ENCODE measurements at places on chromosomes 7 and 10. TPM values are rescaled to one million over a fixed set of nuclear protein-coding genes. Genes with fewer than 3 reads are reported as not detected.

CADPS2 gene
- not detected for total RNA-seq

INTS1 gene
- 115 TPM for total RNA-seq

LIPJ gene
- total RNA-seq = 0.17 TPM

DNA sequence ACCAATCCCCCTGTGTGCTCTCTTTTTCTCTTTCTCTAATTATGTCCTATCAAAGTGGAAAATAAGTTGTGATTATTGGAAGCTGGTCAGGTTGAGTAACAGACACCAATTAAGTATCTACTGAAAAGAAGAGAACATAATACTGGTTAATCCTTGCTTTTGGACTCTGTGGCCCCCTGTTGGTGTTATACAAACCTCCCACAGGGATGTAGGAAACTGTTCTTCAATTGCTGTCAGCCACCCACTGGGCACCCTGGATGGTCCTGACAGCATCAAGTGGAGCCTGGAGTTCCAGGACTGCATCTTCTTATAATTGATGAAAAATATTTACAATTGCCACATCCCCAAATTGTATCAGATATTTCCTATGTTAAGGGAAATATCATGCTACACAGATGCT is 939.7 kb downstream of the KCNMA1 start:
- no peak for DNase-seq
- H3K4me1 ChIP-seq = no peaks in the 10 kb centered on the region
- no peak overlapping the region for H3K27ac ChIP-seq

- no peak for DNase-seq
- H3K27me3 ChIP-seq = peaks cover 14% of the 10 kb centered on the region
- peaks cover 9% of the 10 kb centered on the region for H3K4me1 ChIP-seq
- no peak overlapping the region for H3K27ac ChIP-seq
- no peak overlapping the region for H3K4me3 ChIP-seq
- H3K36me3 ChIP-seq = no peaks in the 10 kb centered on the region
Observed at GRCh38 chr10:101011517-101012423, 12.2 kb downstream of the LZTS2 start.

GRCh38 chr10:22640359-22640758 is 74.0 kb downstream of the PIP4K2A start:
- H3K36me3 ChIP-seq = peaks cover 49% of the 10 kb centered on the region
- peak overlapping the region; percentile 12 for H3K27ac ChIP-seq
- H3K4me1 ChIP-seq = peaks cover 60% of the 10 kb centered on the region

DNA sequence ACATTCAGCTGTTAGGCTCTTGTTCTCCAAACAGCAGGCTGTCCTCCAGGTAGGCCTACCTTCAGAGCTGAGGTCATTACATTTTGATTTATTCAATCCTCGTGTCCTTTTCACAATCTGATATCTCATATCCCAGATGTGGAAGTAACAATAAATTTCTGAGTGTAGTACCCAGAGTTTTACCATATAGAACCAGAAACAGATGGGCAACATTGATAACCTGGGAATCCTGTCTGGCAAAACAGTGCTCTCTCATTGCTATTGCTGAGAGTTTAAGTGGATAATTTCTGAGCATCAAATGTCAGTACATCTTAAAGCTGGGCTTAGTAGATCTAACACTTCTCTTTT is 1007.8 kb downstream of the REEP3 start:
- no peaks in the 10 kb centered on the region for H3K27me3 ChIP-seq
- no peak for DNase-seq
- no peak overlapping the region for H3K27ac ChIP-seq

DNA sequence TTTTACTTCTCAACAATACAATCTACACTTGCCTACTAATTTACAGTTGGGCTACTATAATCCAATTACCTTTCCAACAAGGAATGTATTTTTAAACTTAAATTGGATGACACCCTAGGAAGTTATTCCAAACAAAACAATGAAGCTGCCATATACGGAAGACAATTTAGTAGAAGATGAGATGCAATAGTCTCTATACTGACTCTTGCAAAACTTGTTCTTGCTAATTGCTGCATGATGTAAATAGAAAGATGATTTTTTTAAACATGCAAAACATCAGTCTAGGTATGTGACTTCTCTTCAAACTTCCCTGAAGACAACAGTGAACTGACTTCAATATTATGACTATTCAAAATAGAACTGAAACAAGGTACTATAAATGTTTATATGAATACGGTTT is 17.6 kb downstream of the NT5C3A start:
- H3K36me3 ChIP-seq = no peaks in the 10 kb centered on the region
- H3K27ac ChIP-seq = no peak overlapping the region
- H3K27me3 ChIP-seq = no peaks in the 10 kb centered on the region
- H3K4me1 ChIP-seq = peaks cover 26% of the 10 kb centered on the region

DNA sequence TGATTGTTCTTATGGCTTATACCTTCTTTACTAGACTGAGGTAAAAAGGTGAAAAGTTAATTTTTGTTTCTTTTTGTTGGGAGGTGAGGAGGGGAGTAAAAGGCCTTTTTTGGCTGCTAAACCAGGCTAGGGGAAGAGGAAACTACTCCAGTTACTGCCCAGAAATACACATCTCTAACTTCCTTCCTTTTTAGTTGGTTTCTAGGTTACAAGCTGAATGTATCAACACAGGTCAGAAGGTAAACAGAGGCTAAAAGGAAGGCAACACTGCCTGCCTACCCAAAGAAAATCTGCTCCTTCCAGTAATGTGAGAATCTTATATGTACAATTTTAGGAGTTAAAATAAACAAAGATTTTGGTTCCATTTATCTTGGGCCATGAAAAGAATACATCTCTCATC is 140.4 kb downstream of the NRBF2 start:
- no peaks in the 10 kb centered on the region for H3K27me3 ChIP-seq
- peak overlapping the region; percentile 82 for H3K27ac ChIP-seq
- H3K36me3 ChIP-seq = no peaks in the 10 kb centered on the region
- peak overlapping the region; percentile 57 for H3K4me3 ChIP-seq

DNA sequence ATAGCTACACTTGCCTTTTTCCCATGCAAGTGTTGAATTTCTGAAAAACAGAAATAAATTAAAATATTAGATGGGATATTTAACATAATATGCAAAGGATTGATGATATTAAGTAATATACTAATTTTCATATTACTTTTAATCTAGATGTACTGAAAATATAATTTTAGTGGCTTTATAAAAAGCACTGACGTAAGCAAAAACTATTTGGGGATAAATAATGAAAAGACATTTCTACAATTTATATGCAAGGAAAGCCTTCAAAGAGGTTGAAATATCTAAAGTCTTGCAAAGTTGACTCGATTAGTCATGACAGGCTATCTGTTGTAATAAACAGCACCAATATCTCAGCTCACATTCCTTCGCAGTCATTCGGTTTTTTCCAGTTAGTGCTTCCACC is 94.9 kb upstream of the ABCB5 start:
- no peak for DNase-seq
- no peaks in the 10 kb centered on the region for H3K4me1 ChIP-seq
- no peaks in the 10 kb centered on the region for H3K36me3 ChIP-seq
- no peak overlapping the region for H3K27ac ChIP-seq

Measured in activated naive CD8-positive, alpha-beta T cell treated with anti-CD3 and anti-CD28 coated beads, Interleukin-2, amount 10 ng/mL, durations not matched to agents 7 days and 5 days (primary cell).